Occipital lobe (tissue), 3 donors: ENCODE measurements at places on chromosomes 11 and 22. TPM values are rescaled to one million over a fixed set of nuclear protein-coding genes. Genes with fewer than 3 reads are reported as not detected.

GRCh38 chr11:59705294-59705693 is 8.4 kb downstream of the OR10V1 start:
- DNase-seq = no peak

DNA sequence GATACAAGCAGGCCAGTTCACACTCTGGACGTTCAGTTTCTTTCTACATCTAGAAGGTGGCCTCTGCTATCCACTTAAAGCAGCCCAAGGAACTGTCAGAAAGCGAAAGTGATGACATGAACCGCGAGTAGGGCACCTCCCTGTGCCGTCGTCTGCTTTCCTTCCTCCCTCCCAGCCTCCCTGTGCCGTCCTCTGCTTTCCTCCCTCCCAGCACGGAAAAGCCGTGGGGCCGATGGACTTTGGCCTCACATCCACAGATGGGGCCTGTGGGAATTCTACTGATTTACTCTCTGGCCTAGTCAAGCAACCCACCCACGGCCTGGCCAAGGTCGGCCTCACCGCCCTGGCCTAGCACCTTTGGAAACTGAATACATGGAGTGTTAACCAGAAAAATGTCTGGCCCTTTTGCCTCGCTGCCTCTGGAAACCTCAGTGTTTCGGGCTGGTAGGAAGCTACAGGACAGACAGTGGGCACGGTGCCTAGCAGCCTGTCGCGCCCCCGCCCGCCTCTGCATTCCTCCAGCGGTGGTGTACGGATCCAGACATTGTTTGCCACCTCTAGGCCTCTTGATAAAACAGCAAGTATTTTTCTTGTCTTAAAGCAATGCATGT is 14.2 kb downstream of the PEX26 start:
- DNase-seq = peak; percentile 51

DNA sequence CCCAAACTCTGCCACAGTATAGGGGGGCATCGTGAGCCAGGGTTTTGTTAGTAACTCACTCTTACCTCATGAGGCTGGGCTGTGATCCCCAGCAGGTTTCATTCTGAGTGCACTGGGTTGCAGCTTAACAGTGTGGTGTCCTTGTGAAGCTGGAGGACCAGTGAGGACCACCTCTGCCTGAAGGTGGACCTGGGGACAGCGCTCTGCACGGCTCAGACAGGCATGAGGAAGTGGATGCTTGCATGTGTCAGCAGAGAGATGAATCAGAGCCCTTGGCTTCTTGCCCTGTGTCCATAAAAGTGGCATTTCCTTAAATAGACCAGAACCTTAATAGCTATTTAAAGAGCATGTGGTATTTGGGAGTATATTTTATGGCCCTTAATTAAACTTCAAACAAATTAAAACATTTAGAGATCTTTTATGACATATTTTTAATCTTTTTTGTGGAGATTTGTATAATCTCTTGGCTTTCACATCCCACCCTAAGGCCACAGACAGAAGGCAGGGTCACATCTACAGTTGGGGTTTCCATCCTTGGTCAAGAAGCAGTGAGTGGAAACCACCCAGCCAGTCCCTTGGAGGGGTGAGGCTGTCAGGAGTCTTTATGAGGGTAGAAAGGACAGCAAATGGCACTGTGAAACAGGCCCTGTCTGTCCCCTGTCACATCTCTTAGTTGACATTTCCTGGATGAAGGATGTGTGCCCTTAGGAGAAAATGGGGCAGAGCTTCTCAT is 24.8 kb upstream of the ADORA2A start:
- DNase-seq = peak; percentile 23

DNA sequence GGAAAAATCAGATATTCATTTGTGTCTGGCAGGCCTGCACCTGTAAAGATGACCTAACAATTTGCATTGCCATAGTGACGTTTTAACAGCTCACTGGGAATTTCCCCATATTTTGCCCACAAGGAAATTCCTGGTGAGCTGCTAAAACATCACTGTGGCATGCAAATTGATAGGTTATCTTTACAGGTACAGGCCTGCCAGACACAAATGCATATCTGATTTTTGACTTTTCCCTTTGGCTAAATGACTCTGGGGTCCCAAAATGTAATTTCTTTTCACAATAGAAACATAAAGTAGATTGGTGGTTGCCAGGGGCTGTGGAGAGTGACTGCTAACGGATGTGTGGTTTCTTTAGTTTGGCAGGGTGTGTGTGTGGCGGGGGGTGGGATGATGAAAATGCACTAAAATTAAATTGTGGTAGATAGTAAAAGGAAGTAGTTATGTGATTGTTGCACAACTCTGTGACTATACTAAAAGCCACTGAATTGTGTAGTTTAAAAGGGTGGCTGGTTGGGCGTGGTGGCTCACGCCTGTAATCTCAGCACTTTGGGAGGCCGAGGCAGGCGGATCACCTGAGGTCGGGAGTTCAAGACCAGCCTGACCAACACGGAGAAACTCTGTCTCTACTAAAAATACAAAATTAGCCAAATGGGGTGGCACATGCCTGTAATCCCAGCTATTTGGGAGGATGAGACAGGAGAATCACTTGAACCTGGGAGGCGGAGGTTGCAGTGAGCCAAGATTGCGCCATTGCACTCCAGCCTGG is 18.5 kb upstream of the FEZ1 start:
- DNase-seq = no peak

GRCh38 chr11:101498891-101499290 is 84.9 kb downstream of the TRPC6 start:
- no peak for DNase-seq

- no peak for DNase-seq
These were observed 298.4 kb upstream of the CADM1 start for GRCh38 chr11:115802641-115803040.

DNA sequence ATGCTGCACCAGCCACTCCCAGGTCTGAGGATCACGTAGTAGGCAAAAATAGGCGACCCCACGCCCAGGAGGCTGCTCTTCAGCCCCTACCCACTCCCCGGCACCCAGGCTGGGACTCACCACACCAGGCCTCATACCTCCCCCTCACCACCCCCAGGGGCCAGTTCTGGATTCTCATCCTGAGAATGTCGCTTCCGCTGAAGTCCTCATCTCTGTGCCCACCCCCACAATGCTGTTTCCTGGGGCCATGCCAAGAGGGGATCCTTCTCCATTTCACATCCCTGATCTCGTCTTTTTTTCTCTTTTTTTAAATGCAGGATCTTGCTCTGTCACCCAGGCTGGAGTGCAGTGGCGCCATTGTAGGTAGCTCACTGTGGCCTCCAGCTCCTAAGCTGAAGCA is 1.7 kb upstream of the OSM start:
- DNase-seq = no peak

DNA sequence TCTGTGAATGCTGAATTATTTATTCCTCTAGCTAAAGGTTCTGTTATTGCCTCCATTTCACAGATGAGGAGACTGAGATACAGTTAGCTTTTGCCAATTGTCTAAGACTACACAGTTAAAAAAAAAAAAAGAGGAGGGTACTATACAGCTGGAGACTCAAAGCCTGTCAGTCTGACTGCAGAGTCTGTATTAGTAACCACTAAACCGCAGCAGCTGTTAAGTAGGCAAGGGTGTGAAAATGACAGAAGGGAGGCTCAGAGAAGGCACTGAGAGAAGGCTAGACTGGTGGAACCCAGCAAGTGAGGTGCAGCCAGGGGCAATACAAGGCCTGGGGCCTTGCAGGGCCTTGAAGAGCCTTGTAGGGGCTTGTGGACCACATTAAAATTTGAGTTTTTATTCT is 181.2 kb downstream of the CSNK2A3 start:
- peak; percentile 46 for DNase-seq

GRCh38 chr11:96017856-96018255 is 93.9 kb upstream of the MTMR2 start:
- DNase-seq = no peak

- DNase-seq = no peak
These were observed 12.5 kb downstream of the OTOG start for GRCh38 chr11:17559341-17560087.

The OR51E1 gene
- 0.16 TPM for total RNA-seq

The GGTLC2 gene
- not detected for total RNA-seq

The GALNT18 gene
- total RNA-seq = 22.8 TPM

The SGSM1 gene
- total RNA-seq = 11.4 TPM

The TMEM191C gene
- total RNA-seq = 4.4 TPM

The MEI1 gene
- total RNA-seq = 0.16 TPM
